NCI-H526 (cell line): ENCODE measurements at places on chromosomes 13 and 19.
A peak's percentile ranks its signal among the peaks of the same experiment; 100 is the strongest.

- DNase-seq: no peak
Measured at GRCh38 chr19:4409123-4409933, 6.9 kb downstream of the CHAF1A start.

- no peak for DNase-seq
Measured at GRCh38 chr19:7483720-7484201, 5.1 kb downstream of the PEX11G start.

DNA sequence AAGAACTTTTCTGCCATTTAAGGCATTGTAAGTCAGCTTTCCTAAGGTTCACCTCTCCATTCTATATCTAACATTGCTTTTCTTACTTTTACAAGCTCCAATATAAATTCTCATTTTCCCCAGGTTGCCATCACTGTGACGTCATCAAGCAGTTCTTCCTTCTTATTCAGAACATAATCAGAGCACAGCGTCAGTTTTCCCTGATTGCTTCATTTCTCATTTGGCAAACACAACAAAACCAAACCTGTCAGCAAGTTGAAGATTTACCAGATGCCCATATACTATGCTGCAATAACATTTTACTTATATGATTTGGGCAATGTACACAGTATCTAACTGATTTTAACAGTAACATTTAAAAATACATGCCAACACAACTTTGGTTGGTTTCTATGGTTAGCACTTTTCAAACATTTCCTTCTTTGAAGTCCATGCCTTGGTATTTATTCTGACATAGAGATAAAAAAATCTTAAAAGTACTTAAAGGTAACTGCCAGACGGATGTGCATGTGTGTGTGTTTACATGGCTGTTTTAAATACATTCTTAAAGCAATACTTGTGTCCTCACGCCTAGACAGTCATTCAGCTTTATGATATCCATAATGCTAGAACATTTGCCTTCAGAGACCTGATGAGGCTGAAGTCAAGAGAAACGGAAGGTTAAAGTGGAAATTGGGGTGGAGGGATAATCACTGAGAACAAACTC lies 264.0 kb downstream of the KLF12 start:
- DNase-seq: no peak

- DNase-seq: peak; percentile 26
Measured at GRCh38 chr13:99263126-99263785, 5.1 kb upstream of the GPR18 start.

DNA sequence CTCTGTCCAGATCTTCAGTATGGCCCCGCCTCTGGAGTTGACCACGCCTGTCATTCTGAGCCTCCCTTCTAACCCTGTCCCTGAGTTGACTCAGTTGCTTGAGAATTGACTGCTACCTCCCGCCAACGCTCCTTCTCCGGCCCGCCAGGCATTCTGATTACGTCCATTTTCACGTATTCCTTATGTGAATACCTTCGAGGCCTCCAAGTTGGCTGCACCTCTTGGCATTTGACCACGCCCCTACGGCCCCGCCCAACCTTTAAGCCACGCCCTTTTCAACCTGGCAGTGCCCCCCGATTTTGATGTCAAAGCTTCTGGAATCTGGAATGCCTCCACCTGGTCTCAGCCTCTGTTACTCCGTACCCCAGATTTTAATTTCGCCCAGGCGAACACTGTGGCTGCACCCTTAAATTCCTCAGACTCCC lies 1.7 kb upstream of the EML2 start:
- DNase-seq: no peak

DNA sequence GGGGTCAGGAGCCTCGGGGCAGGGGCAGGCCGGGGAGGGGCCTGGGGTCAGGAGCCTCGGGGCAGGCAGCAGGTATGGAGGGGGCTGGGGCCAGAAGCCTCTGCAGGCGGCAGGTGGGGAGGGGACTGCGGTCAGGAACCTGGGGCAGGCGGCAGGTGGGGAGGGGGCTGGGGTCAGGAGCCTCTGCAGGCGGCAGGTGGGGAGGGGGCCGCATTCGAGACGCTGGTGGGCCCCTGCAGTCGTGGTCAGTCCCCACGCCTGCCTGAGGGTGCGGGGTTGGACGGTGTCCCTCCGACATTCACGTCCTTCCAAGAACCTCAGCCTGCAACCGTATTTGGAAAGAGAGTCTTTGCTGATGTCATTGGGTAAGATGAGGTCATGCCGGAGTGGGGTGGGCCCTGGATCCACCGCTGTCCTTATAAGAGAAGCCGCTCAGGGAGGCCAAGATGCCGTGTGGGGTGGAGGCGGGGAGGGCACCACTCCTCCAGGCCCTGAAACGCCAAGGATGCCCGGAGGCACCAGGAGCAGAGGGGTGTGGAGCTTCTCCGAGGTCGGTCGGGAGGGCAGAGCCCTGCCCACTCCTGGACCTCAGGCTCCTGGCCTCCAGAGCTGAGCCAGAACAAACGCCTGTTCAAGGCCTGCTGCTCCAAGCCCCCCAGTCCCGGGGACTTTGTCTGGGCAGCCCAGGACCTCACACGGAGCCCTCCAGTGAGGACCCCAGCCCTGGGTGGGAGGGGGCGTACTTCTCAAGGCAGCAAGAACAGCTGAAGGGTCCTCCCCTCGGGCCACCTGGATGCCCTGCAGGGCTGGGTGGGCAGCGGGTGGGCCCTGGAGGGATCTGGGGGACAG lies 30.1 kb downstream of the PIP5K1C start:
- DNase-seq: no peak

DNA sequence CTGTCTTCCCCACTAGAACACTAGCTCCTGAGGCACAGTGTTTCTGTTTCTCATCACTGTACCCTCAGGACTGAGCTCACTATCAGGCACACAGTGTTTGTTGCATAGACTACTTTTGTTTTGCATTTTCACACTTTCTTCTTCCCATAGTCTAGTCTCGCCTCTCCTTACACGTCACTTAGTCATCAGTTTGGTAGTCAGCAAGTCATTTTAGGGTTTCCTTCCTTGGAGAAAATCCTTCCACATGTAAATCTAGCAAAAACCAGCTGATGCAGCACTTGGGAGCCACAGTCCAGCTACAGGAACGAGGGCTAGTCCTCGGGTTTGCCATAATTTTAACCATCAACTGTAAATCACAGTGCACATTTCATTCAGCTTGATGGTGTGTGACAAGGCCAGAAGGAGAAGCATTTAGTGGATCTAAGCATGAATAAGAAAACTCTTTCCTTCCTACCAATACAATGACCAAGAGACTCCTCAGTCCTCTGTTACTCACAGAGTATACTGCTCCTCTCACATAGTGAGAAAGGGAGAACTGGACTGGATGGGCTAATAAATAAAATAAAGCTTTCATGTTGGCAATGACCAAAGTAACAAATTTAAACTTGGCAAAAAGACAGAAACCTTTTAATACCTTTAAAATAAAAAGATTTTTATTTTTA lies 221.0 kb downstream of the KLF12 start:
- no peak for DNase-seq

DNA sequence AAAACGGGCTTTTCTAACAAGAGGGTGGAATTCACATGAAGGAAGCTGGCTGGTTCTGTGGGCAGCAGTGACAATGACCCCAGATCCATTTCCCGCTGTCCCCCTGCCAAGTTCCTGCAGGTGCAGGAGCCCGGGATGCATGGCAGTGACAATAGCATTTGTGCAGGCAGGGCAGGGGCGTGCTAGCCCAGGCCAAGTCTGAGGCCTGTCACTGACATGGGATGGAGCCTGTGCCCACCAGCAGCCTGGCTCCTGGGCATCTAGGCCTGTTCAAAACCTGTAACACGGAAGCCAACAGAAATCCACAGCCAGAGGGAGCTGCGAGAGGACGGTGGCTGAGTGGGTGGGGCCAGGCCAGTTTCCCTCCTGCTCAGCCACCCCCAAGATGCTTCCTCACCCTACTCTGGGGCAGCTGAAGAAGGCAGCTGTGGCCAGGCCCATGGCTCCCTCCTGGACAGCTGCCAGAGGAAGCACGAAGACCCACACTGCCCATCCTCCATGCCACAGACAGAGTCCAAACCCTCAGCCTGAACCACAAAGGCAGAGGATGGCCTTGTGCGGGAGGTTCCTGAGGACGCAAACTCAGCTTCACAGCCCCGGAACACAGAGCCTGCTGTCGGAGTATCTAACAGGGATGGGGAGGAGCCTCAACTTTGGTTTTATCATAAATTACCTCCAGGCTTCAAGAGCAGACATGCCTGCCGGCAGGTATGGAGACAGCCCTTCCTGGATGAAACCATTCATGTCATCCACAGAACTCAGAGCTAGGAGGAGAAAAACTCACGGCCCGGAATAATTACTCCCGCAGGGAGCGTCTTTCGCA lies 74.0 kb downstream of the CEBPG start:
- peak; percentile 29 for DNase-seq

DNA sequence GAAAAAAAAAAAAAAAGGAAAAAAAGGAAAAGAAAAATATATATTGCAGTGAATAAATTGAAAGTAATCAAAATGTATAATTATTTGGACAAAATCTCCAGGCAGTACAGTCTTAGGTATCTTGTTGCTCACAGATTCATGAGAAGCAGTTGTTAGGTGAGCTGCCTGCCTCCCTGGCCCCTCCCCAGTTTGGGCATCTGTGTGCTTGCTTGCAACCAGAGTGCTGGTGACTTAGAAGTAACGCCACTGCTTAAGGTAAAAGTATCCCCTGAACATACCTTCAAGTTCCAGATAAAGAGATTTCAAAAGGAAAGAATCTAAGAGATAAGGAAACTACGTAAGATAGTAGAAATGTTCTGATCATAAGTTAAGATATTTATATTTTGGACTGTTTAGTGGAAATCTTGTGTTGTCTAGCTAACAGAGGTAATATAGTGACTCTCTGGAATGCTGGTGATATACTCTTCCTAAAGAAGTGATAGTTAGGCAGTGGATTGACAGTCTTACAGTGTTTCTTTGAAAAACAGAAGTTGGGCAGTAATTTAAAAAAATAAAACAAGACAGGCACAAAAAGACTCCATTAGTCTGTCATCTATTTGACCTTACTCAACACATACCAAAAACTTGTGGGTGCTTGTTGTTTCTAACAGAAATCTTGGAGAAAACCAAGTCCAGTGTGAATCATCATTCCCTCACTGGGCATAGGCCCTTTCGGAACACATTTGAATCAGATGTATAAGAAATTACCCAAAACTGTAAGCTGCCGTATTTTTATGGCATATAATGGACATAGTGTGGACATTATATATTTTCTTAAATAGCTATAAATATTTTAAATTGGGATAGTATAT lies 38.3 kb upstream of the KCTD4 start:
- no peak for DNase-seq

- DNase-seq: no peak
Measured at GRCh38 chr19:43789029-43789428, 8.3 kb upstream of the KCNN4 start.

DNA sequence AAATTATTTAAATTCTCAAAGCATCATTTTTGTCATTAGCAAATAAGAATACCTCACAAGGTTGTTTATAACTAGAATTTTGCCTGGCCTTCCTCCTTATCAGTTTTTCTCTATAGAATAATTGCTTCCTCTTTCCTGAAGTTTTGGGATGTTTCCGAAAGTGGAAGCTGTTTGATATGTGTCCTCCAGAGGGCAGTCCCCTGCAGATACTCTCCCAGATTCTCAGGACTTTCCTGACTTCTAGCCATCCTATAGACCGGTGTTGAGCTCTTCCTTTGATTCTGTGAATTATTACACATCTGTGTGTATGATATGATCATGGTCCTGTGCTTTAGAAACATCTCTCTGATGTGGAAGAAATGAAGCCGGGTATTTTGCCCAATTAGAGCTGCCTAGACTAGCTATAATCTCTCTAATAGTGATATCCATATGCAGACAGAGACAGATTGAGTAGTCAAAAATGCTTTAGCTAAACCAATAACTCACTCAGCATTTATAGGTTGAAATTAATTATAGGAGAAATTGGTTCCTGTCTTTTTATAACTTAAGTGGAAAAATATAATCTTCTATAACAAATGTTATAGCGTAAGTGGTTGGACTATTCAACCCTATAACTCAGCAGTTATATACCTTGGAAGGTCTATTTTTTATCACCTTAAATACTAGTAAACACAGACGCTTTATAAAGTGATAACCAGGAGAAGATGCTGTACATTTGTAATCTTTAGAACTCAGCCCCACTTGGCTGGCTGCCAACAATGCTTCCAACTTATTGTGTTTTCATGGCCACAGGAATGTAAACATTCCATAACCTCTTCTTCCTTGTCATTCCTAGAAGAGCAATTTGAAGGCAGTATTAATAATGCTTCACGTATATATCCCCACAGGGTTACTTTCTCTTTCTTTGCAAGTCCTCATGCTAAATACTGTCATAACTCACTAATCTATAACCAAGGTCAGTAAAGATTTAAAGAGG lies 201.0 kb upstream of the RXFP2 start:
- DNase-seq: peak; percentile 53

- DNase-seq: no peak
Measured at GRCh38 chr13:113508521-113509254, 18.2 kb upstream of the DCUN1D2 start.

DNA sequence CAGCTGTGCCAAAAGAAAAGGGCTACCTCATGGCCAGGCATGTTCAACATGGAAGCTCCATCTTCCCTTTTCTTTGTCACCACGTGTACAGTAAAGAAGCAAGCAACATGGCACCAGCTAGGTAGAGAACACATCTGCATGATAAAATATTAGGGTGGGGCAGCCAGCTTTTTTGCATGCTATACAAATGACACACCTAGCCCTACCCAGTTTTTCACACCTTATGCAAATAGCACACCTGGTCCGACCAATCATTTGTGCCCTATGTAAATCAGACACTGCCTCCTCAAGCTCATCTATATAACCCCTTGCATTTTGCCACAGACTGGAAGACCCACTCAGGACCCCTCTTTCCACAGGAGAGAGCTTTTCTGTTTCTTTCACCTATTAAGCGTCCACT lies 85.5 kb downstream of the STOML3 start:
- peak; percentile 90 for DNase-seq

DNA sequence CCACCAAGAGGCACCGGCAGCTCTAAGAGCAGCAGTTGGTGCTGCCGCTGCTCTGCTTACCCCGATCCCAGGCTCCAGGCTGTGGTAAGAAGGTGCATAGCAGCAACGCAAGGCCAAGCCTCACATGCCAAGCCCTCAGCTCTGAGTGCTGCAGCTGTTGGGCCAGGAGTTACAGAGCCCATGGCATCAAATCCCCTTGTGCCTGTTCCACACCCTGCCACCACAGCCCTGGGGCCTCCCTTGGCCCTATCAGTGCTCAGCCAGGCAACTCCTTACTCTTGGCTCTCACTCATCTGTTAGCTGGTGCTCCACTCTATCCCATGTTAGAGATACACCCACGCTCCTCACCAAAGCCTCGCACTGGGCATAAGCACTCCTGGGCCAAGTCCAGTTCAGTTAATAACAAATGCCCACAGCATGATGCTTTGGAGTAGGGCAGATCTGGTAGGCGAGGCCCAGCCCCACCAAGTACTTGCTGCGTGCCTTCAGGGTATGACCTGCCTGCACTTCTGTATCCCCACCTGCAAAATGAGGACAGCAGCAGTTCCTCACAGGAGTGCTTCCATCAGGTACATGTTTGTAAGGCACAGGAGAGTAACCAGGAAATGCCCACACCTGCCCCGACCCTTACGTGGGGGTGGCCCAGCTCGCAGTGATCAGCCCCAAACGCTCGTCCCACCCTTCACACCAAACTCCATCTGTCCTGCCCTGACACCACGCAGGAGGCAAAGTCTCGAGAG lies 16.2 kb downstream of the AKAP8L start:
- no peak for DNase-seq

- no peak for DNase-seq
Measured at GRCh38 chr13:99741960-99742359, 229.6 kb downstream of the ZIC5 start.
